ENCODE measurements at places on chromosomes 12 and 14. TPM values are rescaled to one million over a fixed set of nuclear protein-coding genes. Genes with fewer than 3 reads are reported as not detected.

The SSPN gene
- total RNA-seq = 0.22 TPM

The CCDC38 gene
- total RNA-seq = not detected

The RERG gene
- not detected for total RNA-seq

The SART3 gene
- 84.1 TPM for total RNA-seq

The LRRC10 gene
- total RNA-seq = not detected

The ADAMTS20 gene
- not detected for total RNA-seq

The TAMALIN gene
- 26.4 TPM for total RNA-seq

The POTEM gene
- total RNA-seq = not detected

The AQP6 gene
- total RNA-seq = not detected

The TCL1B gene
- not detected for total RNA-seq

The SLCO1B1 gene
- not detected for total RNA-seq

The SPX gene
- not detected for total RNA-seq

The TMEM120B gene
- 2.8 TPM for total RNA-seq

The DYRK2 gene
- total RNA-seq = 4.4 TPM

The PLEKHH1 gene
- under 0.01 TPM for total RNA-seq

The GLI1 gene
- total RNA-seq = not detected

The CD9 gene
- total RNA-seq = 1,196 TPM

The ACOT6 gene
- total RNA-seq = not detected

The BCL2L14 gene
- not detected for total RNA-seq

The LRIG3 gene
- 36.9 TPM for total RNA-seq

All from lung microvascular endothelial cell (primary cell).